BJ (cell line): ENCODE measurements at places on chromosomes 16 and 17. TPM values are rescaled to one million over a fixed set of nuclear protein-coding genes. Genes with fewer than 3 reads are reported as not detected.

Gene BCO1
- polyA plus RNA-seq, result not detected in 2 replicates

Gene CES5A
- polyA plus RNA-seq, result not detected in 2 replicates

GRCh38 chr16:69927056-69927757 lies 23.9 kb upstream of the CLEC18A start:
- DNase-seq, result no peak

Gene CHST5
- polyA plus RNA-seq, result 0.15 TPM in 1 of 2 replicates, not detected in the other

Gene SCPEP1
- polyA plus RNA-seq, result 30.7 and 31.1 TPM in 2 replicates

Gene PRAC2
- polyA plus RNA-seq, result 0.63 and 0.98 TPM in 2 replicates

DNA sequence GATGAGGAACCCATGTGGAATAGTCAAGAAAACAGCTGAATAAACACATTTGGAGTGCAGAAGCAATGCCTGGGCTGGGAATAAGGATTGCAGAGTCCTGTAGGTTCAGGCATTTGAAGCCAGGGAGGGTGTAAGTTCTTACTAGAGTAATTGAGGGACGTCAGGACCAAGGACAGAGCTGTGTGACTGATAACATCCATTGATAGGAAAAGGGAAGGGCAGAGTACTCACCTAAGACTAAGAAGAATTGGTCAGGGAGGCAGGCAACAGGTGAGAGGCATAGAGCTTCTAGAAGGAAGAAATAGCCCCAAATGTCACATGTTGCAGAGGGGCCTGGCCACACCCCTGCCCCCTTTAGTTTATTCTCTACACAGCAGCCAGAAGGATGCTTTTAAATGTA lies 79.8 kb upstream of the TMEM132E start:
- DNase-seq, result no peak

- no peak for DNase-seq
Observed at GRCh38 chr16:60027351-60027750, 1293.2 kb upstream of the GOT2 start.

DNA sequence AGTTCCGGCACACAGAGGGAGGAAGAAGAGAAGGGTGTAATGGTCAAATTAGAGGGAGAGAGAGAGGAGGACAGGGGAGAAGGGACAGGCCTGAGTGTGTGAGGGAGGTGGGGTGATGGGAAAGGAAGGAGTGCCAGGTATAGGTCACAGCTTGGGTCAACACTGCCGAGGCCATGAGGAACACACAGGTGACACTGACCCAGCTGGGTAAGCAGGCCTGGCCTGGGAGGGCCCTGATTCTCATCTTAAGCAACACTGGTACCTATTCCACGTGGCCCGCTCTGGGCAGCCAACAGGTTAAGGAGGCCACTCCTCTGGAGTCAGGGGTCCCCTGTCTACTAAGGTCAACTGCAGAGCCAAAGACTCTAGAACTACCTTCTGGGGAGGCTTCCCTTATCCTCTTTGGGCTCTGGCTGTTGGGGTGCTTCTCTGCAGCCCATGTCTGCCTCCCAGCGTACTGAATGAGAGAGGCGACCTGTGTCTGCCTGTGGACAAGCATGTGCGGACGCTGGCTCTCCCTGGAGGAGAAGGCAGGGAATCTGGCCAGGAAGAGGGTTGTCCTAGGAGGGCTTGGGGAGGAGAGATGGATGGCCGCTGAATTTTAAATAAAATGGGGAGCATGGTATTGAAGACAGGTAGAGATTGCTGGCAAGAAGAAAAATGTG lies 57.6 kb downstream of the RGS9 start:
- no peak for DNase-seq

DNA sequence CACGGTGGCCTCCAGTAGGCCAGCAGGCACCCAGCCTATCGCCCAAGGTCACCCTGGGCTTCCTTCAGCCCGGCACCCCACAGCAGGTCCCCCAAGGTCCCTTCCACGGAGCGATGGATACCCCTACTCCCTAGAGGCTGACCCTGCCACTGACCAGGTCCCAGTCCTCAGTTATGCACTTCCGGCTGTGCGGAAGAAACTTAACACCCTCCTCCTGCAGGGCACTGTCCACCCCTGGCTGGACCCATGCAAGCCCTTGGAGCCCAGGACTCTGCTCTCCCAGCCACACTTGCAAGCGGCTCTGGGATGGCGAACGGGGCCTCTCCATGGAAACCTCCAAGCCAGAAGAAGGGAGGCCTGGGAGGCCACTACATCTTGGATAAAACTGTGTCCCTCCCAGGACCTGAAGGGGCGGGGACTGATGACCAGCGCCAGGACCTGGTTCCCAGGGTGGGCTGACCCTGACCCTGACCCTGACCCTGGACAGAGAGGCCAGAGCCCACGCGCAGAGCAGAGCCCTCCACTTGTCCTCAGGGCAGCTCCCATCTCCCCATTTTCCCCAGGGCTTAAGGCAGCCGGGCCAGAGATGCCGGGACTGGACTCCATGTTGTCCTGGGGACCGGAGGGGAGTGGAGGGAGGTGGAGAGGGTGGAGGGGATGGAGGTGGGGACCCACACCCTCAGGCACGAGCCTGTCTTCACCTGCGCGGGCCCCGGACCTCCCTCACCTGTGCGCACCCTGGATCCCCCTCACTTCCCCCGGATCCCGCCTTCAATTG lies 734 bp downstream of the CEP131 start:
- no peak for DNase-seq
